ENCODE measurements at places on chromosomes 6 and 20.

DNA sequence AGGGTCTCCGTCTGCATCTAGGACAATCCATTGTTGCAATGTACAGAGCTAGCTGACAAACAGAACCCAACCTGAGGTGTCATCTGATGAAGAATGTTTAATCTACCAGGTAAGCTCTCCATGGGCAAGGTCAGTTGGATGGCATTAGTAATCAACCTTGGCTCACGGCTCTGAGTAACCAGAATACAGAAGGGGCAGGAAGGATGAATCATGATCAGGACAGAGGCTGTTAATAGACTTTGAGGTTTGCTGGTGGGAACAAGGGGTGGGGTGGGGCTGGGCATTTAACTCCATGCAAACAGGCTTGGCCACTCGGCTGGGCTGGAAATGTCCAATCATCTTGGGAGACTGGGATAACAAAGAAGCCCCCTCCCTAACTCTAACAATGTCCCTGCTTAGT lies 77.1 kb upstream of the MRPS10 start:
- DNase-seq = no peak

- no peak for DNase-seq
These were observed 18.6 kb upstream of the FAM135A start for GRCh38 chr6:70394518-70395300.

DNA sequence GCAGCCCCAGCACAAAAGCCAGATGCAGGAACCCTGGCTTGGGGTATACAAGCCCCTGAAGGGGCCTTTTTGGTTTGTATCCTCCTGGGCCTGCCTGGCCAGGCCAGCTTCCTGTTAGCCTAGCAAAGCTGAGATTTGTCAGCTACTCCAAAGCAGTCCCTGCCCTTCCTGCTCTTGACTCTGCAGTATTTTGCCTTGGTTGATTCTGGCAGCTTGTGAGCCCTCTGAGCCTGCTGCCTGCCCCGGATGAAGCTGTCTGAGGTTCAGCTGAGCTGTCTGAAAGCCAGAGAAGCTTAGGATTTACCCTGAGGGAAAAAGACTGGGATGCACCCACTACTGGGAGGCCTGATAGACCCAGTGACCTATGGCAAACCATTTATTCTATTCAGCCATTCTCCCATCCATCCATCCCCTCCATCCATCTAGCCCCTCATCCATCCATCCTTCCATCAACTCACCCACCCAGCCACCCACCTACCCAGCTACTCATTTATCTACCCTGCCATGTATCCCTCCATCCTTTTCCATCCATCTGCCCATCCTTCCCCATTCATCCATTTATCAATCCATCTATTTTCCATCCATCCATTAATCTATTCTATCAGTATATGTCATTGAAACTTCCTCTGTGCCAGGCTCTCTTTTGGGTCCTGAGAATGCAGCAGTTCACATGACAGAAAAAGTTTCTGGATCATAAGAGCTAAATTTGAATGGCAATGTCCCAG lies 307.5 kb downstream of the DHX35 start:
- DNase-seq = no peak

DNA sequence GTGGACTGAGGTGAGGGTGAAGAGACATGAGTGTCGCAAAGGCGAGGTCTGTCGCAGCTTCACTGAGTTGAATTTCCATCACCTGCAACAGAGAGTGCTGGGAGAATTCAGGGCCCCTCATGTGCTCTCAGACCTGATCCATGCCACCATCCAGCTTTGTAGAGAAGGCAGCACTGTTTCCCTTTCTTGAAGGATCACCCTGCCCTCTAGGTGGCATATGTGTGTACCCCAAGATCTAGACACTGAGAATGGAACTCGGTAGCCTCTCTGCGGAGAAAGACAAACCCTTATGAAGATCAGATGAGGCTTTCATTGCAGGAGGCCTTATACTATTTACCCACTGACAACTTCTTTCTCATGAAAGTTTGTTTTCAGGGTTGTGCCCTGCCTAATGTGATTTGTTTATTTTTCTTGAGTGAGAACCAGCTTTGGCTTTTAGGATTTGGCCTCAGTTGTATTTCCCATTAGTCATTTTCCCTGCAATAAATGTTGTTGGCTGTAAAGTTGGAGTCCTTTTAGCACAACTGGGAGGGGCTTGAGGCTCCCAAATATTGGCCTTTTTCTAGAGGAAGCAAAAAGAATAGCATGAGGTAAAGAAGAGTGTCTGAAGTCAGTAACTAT lies 811.3 kb downstream of the DHX35 start:
- DNase-seq = no peak

- DNase-seq = no peak
These were observed 126.8 kb upstream of the BEND6 start for GRCh38 chr6:56827908-56828649.

GRCh38 chr6:16184551-16184950 lies 53.8 kb upstream of the GMPR start:
- no peak for DNase-seq

- no peak for DNase-seq
These were observed 4.1 kb upstream of the ENPP5 start for GRCh38 chr6:46174904-46175303.

- DNase-seq = no peak
These were observed 137.2 kb downstream of the MMUT start for GRCh38 chr6:49325891-49326290.

DNA sequence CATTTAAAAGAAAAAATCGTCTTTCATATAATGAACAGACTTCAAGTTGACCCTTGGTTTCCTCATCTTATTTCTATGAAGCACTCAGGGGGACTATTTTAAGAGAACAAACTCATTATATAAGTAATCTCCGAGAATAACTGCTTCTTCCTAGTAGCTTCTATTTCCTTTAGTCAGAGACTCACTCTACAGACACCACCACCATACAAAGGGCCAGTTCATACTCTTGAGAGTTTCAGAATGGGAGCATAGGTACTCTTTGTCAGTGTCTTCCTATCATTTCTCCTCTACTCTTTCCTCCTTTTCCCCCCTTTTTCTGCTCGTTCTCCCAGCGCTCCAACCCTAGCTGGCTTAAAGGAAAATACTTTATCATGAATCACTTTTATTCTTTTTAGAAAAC lies 104.9 kb downstream of the CDKAL1 start:
- DNase-seq = no peak

DNA sequence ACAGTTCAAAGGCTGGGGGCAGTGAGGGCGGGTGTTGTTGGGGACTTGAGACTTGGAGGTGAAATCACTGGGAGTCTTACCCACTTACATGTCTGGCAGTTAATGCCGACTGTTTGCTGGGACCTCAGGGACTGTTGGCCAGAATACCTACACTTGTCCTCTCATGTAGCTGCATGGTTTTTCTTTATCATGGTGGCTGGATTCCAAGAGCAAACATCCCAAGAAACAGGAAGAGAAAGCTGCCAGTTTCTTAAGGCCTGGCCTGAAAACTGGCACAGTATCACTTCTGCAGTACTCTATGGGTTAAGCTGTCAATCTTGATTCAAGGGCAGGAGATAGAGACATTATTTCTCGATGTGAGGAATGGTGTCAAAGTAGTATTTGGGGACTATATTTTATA lies 19.8 kb upstream of the C6orf62 start:
- no peak for DNase-seq

DNA sequence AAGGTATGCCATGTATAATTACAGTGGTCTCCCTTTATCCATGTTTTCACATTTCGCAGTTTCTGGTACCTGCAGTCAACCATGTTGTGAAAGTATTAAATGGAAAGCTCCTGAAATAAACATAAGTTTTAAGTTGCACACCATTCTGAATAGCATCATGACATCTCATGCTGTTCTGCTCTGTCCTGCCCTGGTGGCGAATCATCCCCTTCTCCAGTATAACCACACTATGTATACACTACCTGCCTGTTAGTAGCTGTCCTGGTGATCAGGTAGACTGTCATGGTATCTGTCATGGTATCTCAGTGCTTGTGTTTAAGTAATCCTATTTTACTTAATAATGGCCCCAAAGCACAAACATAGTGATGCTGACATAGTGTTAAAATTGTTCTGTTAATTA lies 97.1 kb downstream of the ZFAND3 start:
- no peak for DNase-seq

DNA sequence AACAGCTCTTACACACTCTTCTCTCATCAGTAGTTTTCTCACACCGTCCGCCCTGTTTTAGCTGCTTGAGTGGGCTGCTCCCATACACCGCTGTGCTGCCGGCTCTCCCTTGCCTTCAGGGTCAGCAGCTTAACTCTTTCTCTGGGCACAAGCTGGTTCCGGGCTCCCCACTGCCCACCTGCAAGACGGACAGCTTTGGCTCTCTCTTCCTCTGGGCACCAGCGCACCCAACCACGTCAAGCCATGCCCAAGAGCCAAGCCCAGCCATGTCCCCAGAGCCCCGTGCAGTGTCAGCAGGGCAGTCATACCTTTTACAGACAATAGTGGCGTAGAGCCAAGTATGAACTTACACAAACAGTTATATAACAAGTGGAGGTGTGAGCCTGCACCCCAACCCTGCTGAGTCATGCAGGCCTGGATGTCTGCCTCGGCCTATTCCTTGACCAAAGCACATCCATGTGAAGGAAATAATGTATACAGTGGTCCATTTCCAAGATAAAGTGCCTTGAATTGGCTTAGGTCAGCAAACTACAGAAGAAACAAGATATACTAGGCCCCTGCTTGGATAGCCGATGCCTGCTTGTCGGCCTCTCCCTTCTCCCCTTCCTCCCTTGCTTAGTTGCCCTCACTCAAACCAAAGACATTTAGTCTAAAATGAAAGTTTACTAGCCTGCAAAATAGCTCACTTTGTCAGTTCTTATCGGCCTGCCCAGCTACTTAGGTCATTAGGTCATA lies 89.3 kb downstream of the JPH2 start:
- no peak for DNase-seq

DNA sequence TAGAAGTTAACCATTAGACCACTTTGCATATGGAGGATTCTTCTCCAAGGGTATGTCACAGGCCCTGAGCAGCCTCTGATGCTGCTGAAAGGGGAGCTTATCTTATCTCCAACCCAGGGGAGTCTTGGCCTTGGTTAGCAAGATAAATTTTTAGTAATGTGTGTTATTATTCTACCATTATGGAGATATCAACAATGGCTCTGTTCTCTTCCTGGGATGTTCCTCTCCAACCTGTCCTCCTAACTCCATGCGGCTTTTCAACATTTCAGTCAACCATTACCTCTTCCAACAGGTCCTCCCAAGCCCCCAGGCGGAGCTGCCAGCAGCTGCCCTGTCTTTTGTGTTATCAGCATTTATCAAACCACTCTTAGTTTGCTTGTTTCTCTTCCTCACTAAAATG lies 48.4 kb upstream of the FOXC1 start:
- DNase-seq = no peak

- DNase-seq = no peak
These were observed 526.5 kb downstream of the NKAIN2 start for GRCh38 chr6:124330197-124330596.

GRCh38 chr20:14189794-14190402 lies 147.5 kb downstream of the FLRT3 start:
- DNase-seq = peak; percentile 12

GRCh38 chr6:42099340-42100028 lies 42.9 kb downstream of the C6orf132 start:
- DNase-seq = no peak

GRCh38 chr6:10410207-10411050 lies 4.4 kb downstream of the TFAP2A start:
- no peak for DNase-seq

DNA sequence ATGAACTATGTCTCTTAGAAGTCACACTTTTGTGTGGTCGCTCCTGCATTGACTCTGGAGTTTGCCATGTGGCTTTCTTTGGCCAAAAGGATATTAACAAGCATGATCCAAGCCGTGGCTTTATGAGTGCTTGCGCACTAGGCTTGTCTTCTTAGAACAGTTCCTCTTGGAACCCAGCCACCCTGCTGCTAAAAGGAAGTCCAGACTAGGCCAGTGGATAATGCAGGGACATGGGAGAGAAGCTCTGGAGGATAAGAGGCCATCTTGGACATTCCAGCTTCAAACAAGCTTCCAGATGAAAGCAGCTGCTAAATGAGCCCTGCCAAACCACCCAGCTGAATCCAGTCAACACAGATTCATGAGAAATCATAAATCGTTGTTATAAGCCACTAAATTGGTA lies 346.4 kb downstream of the CDC5L start:
- DNase-seq = no peak

GRCh38 chr20:881051-881782 lies 34.9 kb downstream of the ANGPT4 start:
- DNase-seq = no peak

GRCh38 chr6:2982426-2983117 lies 11.2 kb upstream of the SERPINB6 start:
- DNase-seq = no peak

DNA sequence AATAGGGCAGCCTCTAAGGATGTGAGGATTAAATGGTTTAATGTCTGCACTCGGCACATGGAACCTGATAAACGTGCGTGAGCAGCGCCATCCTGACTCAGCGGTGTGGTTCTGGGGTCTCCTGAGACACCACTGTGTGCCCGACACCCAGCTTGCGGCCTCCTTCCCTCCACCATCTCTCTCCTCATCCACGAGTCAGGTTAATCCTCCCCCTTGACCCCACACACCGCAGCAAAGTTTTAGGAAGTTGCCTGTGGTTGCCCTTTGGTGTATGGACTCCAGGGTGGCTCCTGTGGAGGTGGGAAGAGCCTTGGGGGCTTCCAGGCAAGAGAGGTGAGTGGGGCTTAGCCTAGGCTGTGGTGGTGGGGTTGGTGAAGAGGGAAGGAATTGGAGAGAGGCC lies 68.2 kb downstream of the PHACTR3 start:
- DNase-seq = no peak

DNA sequence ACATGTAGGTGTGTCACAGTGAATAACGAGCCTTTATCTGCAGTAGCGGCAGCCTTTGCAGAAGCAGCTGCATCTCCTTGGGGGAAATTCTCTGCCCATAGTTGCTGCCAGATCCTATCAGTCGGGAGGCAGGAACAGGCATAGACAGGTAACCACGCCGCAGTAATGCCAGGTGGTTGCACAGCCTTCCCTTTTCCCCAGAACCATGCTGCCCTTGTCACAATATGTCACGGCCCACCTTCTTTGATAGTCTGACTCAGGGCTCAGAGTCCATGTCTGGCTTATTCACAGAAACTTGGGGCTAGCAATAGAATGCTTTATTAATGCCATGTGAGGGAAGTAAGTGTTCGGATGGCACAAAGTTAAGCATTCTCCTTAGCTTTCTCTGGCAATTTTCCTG lies 76.6 kb downstream of the F13A1 start:
- no peak for DNase-seq

DNA sequence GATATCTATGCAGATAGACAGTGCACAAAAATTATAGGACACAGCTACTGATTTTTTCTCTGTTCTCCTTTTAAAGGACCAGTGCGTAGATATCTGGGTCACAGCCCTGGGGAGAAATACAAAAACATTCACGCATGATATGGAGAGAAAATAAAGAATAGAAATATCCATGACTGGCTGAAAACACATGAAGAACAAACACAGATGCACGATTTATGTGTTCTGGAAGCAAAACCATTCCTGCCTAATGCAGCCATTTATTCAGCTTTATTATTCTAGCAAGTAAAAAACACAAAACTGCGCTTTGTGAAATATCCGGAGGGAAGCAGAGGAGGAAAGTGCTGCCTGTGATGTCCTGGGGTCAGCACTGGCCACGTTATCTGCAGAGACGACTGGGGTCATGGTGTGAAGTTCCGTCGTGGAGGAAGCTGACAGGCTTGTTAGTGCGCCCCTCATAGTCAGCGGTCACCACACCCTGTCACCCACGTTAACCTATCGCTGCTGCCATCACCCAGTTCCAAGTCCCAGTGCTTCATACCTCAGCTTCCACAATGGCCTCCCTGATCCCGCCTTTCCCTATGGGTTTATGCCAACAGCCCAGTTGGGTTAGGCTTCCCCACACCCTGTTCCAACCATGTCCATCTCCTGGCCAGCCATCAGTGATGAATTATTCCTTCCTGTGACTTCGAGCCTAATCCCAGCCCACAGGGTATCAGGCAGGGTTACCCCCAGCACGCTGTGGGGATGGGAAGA lies 86.6 kb upstream of the RPS6KA2 start:
- DNase-seq = no peak

- DNase-seq = no peak
These were observed 68.9 kb upstream of the FUT9 start for GRCh38 chr6:95946906-95947305.
